ENCODE measurements at places on chromosomes 6 and 20.

DNA sequence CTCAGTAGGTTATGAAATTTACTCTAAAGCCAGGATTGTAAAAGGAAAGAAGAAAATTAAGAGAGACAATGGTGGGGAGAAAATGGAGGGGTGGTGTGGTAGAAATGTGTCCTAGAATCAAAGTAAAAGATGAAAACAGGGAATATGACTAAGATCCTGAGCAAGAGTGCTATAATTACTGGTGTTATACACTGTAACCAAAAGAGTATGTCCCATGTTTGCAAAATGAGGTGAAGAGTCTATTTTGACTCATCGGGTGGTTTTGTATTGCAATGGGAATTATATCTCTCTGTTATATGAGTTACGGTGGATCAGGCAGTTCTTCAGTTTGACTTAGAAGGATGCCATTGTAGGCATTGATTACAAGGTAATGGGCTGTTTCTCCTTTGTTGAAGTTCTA, 8.5 kb downstream of the L3MBTL3 start:
- no peak for DNase-seq

GRCh38 chr6:167152862-167153261, 4.9 kb downstream of the GPR31 start:
- peak; percentile 26 for DNase-seq

- no peak for DNase-seq
Observed at GRCh38 chr6:105936972-105937371, 149.2 kb upstream of the PRDM1 start.

- no peak for DNase-seq
Observed at GRCh38 chr6:26045928-26046368, 41.3 kb upstream of the HFE start.

- no peak for DNase-seq
Observed at GRCh38 chr6:54026652-54027400, 84.4 kb upstream of the MLIP start.

DNA sequence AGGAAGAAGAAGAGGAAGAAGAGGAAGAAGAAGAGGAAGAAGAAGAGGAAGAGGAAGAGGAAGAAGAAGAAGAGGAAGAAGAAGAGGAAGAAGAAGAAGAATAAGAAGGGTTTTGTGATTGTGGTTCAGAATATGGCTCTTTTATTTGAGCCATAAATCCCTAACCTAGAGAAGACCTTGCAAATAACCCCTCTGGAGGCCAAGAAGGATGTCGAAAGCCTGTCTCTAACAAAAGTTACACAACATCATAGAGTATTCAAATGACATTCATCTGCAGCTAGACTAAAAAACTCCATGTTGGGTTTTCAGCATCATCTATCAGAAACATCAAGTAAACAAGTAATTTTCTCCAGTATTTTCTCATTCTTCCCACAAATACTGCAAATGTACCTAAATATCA, 100.9 kb downstream of the RNASET2 start:
- DNase-seq: no peak

DNA sequence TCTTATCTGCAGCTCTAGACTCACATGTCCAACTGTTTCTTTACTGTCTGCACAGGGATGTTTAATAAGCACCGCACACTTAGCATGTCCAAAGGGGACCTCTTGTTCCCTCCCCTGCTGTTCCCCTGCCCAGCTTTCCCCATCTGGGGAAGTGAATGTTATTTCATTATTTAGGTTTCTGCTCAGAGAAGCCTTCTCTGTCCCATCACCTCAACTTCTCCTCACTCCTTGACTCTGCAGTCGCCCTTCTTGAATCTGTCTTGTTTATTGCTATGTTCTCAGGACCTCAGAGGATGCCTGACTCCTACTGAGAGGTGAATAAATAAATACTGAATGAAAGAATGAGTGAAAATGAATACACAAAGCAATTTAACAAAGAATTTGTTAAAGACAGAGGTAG, 121.0 kb downstream of the SASH1 start:
- no peak for DNase-seq

- no peak for DNase-seq
Observed at GRCh38 chr20:1934156-1934555, 38.9 kb downstream of the SIRPA start.

DNA sequence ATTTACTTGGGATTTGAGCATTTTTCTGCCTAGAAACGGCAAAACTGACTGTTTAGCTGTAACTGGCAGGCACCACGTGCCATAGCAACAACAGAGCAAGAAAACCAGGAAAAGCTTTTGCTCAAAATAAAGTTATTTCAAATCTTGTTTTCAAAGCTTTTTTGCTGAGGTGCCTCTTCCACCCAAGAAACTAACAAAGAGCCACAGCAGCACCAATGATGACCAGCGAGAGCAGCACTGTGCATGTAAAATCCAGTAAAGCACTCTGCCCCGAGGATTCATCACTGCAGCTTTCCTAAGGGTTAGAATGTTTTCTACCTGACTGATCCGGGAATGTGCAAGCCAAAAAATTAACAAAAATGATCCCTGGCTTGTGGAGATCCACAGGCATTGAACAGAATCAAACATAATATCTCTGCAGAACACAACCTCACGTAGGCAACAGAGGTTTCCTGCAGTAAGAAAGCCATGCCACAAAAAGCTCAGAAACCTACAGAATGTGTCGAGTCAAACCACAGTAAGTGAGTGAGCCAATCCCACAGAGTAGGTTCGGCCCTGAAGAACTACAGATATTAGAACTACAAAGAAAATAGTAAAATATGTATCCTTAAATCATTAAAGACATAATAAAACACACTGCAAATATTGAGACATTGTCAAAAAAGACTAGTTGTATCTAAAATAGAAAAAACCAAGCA, 7.4 kb upstream of the ULBP3 start:
- DNase-seq: no peak

DNA sequence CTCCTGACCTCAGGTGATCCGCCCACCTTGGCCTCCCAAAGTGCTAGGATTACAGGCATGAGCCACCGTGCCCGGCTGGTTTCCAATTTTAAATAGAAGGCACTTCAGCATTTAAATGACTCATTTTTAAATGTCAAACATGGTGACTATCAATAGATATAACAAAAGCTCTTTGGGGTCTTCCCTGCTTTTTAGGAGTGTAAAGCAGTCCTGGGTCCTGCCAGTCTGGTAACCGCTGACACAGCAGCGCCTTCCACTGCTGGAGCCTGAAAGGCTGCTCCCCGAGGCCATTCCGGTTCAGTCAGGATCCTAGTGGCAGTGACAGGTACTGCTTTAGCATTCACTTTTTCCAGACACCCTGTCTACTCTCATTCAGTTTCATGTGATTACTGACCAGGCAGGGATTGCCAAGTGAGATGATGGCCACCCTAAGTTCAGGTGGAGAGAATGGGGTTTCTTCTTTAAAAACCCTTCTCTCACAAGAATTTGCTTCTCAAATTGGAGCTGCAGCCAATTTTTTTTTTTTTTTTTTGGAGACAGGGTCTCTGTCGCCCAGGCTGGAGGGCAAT, 5.1 kb downstream of the DIDO1 start:
- peak; percentile 75 for DNase-seq
